Neural progenitor cell (in vitro differentiated cells): ENCODE measurements at places on chromosomes 11 and 22.
A peak's percentile ranks its signal among the peaks of the same experiment; 100 is the strongest.

DNA sequence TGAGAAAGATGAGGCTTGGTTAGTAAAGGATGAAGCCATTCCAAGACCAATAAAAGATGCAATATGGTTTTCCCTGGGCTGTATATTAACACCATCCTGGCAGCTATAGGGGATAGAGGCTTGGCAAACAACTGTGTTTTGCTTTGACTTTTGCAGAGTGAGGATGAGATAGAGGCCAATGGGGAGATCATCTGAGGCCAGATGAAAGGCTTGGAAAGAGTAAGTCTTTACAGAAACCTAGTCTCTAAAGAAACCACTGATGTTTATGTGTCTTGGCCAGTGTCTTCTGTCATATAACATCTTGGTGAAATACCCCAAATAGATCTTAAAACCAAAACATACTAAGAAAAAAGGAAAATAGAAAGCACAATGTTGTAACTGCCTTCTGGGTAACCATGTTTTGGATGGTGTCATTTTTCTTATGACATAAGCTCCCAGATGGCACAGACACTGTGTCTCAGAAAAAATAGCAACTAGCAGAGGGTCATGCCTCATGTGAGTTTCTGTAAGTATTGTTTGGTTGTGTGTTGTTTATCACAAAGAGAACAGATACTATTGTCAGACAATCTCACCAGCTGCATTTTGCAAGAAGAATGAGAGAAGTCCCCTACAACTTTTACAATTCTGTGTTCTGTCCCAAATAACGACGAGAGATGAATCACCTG, 305.4 kb downstream of the ST3GAL4 start:
- H3K27ac ChIP-seq, result no peak overlapping the region
- peaks cover 2% of the 10 kb centered on the region for H3K4me1 ChIP-seq
- no peaks in the 10 kb centered on the region for H3K27me3 ChIP-seq
- H3K36me3 ChIP-seq, result no peaks in the 10 kb centered on the region
- H3K4me3 ChIP-seq, result no peak overlapping the region
- no peak for DNase-seq

GRCh38 chr11:68528630-68529029, 68.1 kb downstream of the PPP6R3 start:
- H3K4me1 ChIP-seq, result peaks cover 22% of the 10 kb centered on the region
- no peak overlapping the region for H3K4me3 ChIP-seq
- H3K36me3 ChIP-seq, result no peaks in the 10 kb centered on the region
- no peak overlapping the region for H3K27ac ChIP-seq
- no peak for DNase-seq

- H3K4me1 ChIP-seq, result peaks cover 36% of the 10 kb centered on the region
- DNase-seq, result no peak
- H3K36me3 ChIP-seq, result no peaks in the 10 kb centered on the region
- H3K27me3 ChIP-seq, result peaks cover 4% of the 10 kb centered on the region
- H3K4me3 ChIP-seq, result no peak overlapping the region
Observed at GRCh38 chr11:16297332-16297731, 59.0 kb downstream of the SOX6 start.

- H3K27me3 ChIP-seq, result no peaks in the 10 kb centered on the region
- no peaks in the 10 kb centered on the region for H3K4me1 ChIP-seq
- H3K27ac ChIP-seq, result no peak overlapping the region
Observed at GRCh38 chr11:69526453-69526810, 45.0 kb downstream of the LINC01488 start.

- H3K4me1 ChIP-seq, result no peaks in the 10 kb centered on the region
- no peaks in the 10 kb centered on the region for H3K27me3 ChIP-seq
- H3K36me3 ChIP-seq, result no peaks in the 10 kb centered on the region
- DNase-seq, result no peak
- H3K4me3 ChIP-seq, result no peak overlapping the region
- no peak overlapping the region for H3K27ac ChIP-seq
Observed at GRCh38 chr11:95450547-95451123, 219.6 kb upstream of the SESN3 start.

GRCh38 chr11:35324981-35325380, 94.4 kb downstream of the SLC1A2 start:
- no peak overlapping the region for H3K4me3 ChIP-seq
- no peaks in the 10 kb centered on the region for H3K27me3 ChIP-seq
- no peak for DNase-seq
- H3K27ac ChIP-seq, result no peak overlapping the region
- H3K36me3 ChIP-seq, result no peaks in the 10 kb centered on the region

- DNase-seq, result no peak
- H3K27me3 ChIP-seq, result no peaks in the 10 kb centered on the region
- H3K4me3 ChIP-seq, result no peak overlapping the region
Observed at GRCh38 chr11:5348551-5349194, 2.6 kb upstream of the OR51B6 start.

DNA sequence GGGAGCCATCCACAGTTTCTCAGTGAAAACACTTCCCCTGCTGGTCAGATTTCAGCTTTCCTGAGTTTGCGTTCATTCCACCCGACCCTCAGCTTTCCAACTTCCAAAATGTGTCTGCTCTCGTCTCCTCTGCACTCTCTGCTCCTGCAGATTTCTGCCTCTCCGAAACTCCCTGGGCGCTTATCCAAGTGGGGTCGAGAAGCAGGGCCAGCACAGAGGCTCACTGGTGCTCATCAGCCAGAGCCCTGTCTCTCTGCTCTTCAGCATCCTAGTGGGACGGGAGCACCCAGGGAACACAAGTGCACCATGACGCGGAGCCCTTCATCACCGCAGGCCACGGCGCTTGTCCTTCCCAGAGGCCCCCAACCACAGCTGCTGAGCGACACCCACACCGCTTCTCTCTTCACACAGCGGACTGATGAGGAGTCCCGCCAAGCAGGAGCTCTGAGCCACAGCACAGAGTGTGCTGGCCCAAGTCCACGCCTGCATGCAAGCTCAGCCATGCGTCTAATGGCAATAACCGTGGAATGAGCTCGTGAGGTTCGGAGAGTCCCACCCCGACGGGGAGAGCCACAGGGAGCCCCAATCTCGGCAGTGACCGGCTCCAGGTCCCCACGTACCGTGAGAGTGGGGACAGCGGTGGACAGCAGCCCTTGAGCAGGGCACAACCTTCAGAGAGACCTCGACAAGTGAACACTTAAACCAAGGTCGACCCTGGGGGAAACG, 27.9 kb upstream of the MOB2 start:
- DNase-seq, result no peak
- H3K27ac ChIP-seq, result no peak overlapping the region
- H3K4me3 ChIP-seq, result no peak overlapping the region
- H3K27me3 ChIP-seq, result no peaks in the 10 kb centered on the region

GRCh38 chr11:69079661-69080256, 31.0 kb downstream of the TPCN2 start:
- H3K27ac ChIP-seq, result no peak overlapping the region
- no peak overlapping the region for H3K4me3 ChIP-seq
- DNase-seq, result no peak

DNA sequence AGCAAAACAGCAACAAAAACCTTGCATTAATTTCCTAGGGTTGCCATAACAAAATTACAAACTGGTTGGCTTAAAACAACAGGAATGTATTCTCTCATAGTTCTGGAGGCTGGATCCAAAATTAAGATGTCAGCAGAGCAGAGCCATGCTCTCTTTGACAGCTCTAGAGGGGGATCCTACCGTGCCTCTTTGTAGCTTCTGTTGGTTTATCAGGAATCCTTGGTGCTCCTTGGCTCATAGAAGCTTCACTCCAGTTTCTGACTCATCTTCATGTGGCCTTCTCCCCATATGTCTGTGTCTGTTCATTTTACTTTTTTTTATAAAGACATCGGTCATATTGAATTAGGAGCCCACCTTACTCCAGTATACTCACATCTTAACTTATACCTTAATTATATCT, 90.5 kb upstream of the POU2AF2 start:
- no peaks in the 10 kb centered on the region for H3K27me3 ChIP-seq
- H3K27ac ChIP-seq, result no peak overlapping the region
- H3K36me3 ChIP-seq, result no peaks in the 10 kb centered on the region
- no peak for DNase-seq
- H3K4me3 ChIP-seq, result no peak overlapping the region

DNA sequence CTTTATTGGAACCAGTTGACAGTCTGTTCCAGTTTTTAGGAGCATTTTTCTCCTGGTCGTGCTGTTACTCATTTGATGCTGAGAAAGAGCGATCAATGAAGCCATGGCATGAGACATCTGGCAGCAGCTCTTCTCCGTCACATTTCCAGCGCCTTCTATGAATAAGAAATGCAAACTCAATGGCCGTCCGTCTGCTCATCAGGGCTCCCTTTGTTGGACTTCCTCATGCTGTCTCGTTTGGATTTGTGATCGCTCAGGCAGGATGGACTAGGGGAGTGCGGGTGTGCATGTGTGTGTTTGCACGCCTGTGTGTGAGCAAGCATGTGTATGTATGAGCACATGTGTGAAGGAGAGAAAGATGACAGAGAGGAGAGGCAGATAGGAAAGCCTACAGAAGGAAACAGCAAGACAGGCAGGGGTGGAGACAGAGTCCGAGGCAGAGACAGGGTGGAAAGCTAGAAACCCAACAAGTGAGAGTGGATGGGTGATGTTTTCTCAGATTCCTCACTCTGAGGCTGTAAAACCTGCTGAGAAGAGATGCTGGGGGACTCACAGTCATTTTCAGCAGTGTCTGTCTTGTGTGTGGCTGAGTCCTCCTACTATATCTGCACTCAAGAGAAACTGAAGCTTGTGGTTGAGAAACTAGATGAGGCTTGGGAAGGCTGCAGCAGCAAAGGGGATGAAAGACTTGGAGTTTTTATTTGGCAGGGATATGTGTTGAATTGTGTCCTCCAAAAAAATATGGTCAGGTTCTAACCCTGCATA, 56.0 kb upstream of the CLMP start:
- no peak overlapping the region for H3K4me3 ChIP-seq
- H3K27ac ChIP-seq, result no peak overlapping the region
- H3K36me3 ChIP-seq, result no peaks in the 10 kb centered on the region
- DNase-seq, result no peak

DNA sequence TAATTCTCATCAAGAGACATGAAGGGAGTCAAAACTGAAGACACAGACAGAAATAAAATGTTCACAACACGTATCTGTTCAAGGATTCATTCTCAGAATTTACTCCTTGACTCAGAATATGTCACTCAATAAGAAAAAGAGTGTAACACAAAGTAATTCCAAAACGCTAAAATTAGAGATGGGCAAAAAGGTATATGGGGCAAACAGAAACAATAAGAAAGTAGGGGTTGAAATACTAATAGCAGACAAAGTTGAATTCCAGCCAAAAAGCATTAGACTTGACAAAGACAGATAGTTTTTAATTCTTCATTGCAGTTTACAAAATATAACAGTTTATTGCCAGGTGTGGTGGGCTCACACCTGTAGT, 26.7 kb downstream of the GNB1L start:
- no peak for DNase-seq
- H3K4me3 ChIP-seq, result no peak overlapping the region
- no peaks in the 10 kb centered on the region for H3K36me3 ChIP-seq
- no peaks in the 10 kb centered on the region for H3K27me3 ChIP-seq
- no peaks in the 10 kb centered on the region for H3K4me1 ChIP-seq

DNA sequence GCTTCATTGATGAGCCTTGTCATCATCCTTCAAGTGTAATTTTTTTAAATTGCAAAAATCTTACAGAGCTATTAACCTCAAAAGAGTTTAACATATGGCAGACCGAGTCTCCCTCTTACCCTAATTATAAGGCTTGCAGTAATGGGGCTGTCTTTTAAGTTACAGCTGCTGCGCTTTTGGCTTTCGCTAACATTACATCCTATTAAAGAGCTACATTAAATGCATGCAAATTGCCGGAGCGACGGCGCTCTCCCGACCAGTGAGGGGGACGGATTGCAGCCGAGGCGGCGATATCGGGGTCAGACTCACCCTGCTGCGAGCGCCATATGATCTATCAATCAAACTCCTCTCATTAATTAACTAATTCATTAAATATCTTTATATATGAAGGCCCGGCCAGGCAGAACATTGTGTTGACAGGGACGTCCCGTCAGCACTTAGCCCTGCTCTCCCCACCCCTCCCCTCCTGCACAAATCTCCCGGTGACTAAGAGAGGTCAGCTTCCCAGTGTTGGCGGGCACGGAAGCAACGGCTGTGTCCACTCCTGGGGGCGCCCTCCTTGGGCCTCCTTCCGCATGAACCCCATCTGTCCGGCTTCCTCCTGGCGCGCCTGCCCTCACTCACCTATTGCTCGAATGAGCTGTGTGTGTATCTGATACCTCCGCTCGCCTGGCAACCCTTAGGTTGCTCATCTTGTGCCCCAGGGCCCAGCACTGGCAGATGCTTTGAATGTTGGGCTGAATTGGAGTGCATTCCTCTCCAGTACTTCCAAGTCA, 156.0 kb upstream of the CADM1 start:
- no peak overlapping the region for H3K27ac ChIP-seq
- DNase-seq, result peak; percentile 62
- H3K36me3 ChIP-seq, result no peaks in the 10 kb centered on the region
- H3K27me3 ChIP-seq, result peaks cover 64% of the 10 kb centered on the region

DNA sequence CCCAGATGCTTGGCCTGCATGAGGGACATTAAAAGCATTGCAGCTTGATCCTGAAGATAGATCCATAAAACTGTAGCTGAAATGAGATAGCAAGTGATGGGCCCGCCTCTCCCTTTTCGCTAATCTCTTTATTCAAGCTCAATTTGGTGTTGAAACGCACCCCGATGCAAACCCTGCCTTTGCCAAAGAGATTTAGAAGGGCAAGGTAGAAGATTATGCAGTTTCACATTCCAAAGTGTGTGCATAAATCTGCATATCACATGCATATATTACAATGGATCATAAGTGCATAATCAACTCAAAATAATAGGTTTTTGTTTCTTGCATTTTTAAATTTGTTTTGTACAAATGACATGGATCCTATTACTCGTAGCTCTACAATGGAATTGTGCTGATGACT, 80.1 kb upstream of the SHANK2 start:
- H3K4me1 ChIP-seq, result no peaks in the 10 kb centered on the region
- no peak overlapping the region for H3K27ac ChIP-seq
- H3K36me3 ChIP-seq, result no peaks in the 10 kb centered on the region
- no peaks in the 10 kb centered on the region for H3K27me3 ChIP-seq
- no peak overlapping the region for H3K4me3 ChIP-seq

DNA sequence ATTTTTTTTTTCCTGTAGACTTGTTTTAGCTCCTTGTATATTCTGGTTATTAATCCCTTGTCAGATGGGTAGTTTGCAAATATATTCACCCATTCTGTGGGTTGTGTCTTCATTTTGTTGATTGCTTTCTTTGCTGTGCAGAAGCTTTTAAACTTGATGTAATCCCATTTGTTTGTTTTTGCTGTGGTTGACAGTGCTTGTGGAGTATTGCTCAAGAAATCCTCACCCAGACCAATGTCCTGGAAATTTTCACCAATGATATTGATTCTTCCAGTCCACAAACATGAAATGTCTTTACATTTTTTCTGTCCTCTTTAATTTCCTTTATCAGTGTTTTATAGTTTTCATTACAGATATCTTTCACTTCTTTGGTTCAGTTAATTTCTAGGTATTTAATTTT, 55.6 kb upstream of the MRGPRX1 start:
- H3K4me3 ChIP-seq, result no peak overlapping the region
- no peaks in the 10 kb centered on the region for H3K4me1 ChIP-seq
- H3K36me3 ChIP-seq, result no peaks in the 10 kb centered on the region
- H3K27me3 ChIP-seq, result no peaks in the 10 kb centered on the region
